A549 treated with GW870086 at 1 μM for 4 hours (cell line): ENCODE measurements at places on chromosomes 6 and 20. TPM values are rescaled to one million over a fixed set of nuclear protein-coding genes. Genes with fewer than 3 reads are reported as not detected.

Gene TSBP1
- total RNA-seq: not detected in 5 replicates

Gene CNPY3
- total RNA-seq: 35.0 to 44.6 TPM (median 40.6 TPM) in 5 replicates

Gene NR2E1
- 0.06 TPM in 1 of 5 replicates, not detected in the others for total RNA-seq

Gene CLPSL1
- total RNA-seq: not detected in 5 replicates

Gene PRL
- not detected in 5 replicates for total RNA-seq

Gene PPP1R14C
- 1.5 to 1.9 TPM (median 1.6 TPM) in 5 replicates for total RNA-seq

Gene ERVFRD-1
- total RNA-seq: not detected in 5 replicates

Gene BNIP5
- total RNA-seq: 0.06 TPM in 1 of 5 replicates, not detected in the others

Gene NHLRC1
- 1.4 to 1.9 TPM (median 1.7 TPM) in 5 replicates for total RNA-seq

Gene STX11
- 1.9 to 2.8 TPM (median 2.1 TPM) in 5 replicates for total RNA-seq

Gene TFAP2B
- not detected in 5 replicates for total RNA-seq

Gene OR2B6
- 0.14 to 0.32 TPM (median 0.18 TPM) in 3 of 5 replicates, not detected in the others for total RNA-seq

Gene CRYBG1
- total RNA-seq: 0.55 to 0.93 TPM (median 0.71 TPM) in 5 replicates

Gene HEY2
- 0.06 to 0.07 TPM (median 0.06 TPM) in 3 of 5 replicates, not detected in the others for total RNA-seq

Gene C6orf132
- total RNA-seq: 2.6 to 3.5 TPM (median 2.6 TPM) in 5 replicates

Gene CD40
- total RNA-seq: 3.3 to 5.7 TPM (median 4.6 TPM) in 5 replicates
